Activated naive CD4-positive, alpha-beta T cell treated with anti-CD3 and anti-CD28 coated beads, Interleukin-2, amount 50 U/mL, for 72 hours (primary cell): ENCODE measurements at places on chromosomes 1 and 21.

GRCh38 chr1:243409284-243409683, 153.4 kb downstream of the SDCCAG8 start:
- DNase-seq = no peak

GRCh38 chr1:205259324-205259832, 31.6 kb downstream of the TMCC2 start:
- DNase-seq = no peak

DNA sequence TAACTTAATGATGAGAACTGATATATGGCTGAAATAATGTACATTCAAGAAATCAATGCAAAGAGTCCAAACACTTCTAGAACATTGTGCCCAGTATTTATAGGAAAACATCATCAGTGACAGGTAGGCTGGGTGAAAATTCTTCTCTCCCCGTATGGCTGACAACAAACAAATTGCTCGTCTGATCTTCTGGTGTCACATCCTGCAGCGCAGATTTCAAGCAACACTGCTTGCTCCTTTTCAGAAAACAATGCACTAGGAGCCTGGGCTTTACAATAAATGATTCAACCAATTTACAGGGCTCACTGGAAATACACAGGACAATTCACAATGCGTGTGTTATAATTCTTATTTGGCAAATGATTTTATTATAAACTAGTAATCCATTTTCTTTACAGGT, 185.3 kb downstream of the RERE start:
- DNase-seq = no peak

DNA sequence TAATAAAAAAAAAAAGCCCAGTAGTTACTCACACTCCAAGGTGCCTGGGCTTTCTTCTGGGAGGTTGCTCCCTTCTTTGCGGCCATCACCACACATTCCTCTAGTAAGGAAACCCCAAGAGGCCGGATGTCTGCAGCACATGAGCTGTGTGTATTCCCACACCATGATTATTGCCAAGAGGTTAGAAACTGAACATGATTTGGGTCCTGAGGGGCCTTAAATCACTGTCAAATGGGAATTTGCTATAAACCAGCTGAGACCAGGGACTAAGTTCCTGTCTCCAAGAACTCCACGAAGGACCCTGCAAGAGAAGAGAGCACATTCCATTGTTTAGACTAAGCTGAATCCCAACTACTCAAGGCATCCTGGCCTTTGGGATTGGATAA, 85.3 kb upstream of the SSX2IP start:
- DNase-seq = no peak
